CD4-positive, alpha-beta T cell treated with Interferon alpha-2 for 1 hour (primary cell): ENCODE measurements at places on chromosomes 11 and 22.

GRCh38 chr11:82505379-82505778, 228.3 kb downstream of the FAM181B start:
- DNase-seq, result no peak

- DNase-seq, result no peak
These were observed 431 bp downstream of the SLC37A2 start for GRCh38 chr11:125063429-125064043.

DNA sequence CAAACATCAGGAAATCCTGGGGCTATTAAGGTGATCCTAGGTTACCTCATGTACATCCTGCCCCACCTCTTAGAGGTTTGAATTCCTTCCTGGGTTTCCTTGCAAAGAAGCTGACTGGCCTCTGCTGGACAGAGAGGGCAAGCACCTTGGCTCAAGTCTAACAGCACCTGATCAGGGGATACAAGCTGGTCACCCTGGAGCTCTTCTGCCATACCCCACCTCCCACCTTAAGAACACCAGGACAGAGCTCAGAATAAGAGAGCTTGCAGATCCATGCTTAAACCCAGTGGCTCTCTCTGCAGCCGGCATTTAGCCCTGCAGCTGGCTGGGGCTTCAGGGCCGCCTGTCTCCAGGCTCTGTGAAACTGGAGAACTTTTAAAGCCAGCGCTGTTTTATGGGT, 386.6 kb upstream of the NARS2 start:
- DNase-seq, result no peak

DNA sequence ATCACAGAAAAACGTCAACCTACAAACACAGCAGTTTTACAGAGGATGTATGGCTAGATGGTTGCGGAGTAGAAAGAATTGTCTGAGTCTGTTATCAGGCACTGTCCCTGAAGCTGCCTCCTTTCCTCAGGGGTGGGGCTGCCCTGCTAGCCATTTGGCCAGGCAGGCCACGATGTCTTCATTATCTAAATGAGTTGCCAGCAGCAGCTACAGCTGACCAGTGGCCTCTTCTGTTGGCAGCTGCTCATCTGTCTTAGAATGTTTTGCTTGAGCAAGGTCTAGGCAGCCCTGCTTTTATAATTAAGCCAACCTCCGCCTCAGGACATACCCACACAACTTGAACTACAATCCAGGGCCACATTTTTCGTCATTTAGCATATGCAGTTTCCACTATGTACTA, 17.5 kb downstream of the SLC6A5 start:
- no peak for DNase-seq

DNA sequence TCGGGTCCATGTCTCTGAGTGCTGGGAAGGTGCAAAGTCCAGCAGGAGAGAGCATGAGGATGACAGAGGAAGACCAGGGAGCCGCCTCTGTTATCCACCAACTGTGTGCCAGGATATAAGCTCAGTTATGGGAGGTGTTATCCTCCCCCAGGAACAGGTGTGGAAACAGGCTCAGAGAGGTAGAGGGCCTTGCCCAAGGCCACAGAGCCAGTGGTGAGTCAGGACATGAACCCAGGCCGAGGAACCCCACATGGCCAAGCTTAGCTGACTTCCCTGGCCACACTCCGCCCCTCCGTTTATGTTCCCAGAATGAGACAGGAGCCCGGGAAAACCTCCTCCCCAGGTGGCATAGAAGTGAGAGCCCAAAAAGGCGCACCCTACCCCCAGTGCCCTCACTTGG, 50.3 kb downstream of the ISX start:
- DNase-seq, result no peak

DNA sequence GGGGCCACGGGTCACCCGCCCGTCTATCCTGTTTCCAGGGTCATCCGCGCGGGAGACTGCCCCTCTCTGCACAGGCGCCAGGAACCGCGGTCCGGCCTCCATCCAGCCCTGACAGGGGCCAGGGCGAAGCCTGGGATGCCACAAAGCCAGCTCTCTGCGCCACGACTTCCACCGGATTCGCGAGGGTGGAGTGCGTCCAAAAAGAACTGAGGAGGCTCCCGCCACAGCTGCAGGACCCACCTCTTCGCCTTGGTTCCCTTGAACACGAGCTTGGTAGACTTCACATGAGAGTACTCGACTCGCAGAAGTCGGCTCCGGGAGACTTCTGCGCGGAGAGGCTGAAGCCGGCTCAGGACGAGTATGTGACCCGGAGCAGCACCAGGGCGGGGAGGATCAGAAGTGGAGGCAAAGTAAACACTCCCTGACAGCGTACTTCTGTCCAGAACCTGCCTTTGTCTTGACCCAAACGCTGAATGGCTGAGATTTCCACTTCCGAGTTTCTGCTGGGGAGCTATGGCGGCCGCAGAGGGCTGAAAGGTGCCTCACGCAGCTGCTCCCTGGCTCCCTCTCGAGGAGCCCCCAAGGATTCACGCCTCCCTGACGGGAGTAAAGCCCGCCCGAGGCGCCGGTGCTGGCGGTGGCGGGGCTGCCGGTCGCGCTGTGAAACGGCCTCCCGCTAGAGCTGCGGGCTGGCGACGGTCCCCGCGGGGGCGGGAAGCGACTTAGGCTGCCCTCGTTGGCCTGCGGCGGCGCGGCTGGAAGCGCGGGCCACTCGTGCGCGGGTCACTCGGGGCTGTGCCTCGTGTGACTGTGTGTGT, 4566.7 kb upstream of the OR11H1 start:
- DNase-seq, result no peak

DNA sequence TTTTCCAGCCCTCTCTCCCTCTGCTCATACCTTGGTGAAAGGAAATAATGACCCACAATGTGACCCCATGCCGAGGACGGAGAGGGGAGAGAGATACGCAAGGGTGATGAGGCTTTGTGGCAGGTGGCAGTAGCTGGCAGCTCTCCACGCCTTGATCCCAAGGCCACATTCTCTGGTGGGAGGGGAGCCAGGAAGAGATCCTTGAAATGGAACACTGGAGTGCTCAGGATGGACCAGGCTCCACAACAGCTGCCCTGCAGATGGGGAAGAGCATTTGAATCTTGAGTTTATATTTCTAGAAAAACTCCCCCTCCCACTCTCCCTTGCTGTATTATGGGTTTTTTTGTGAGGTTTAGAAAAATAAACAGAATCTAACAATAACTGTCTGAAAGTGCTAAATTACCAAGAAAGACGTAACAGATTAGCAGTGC, 61.6 kb upstream of the CDON start:
- no peak for DNase-seq

GRCh38 chr11:46122945-46123715, 1.9 kb upstream of the PHF21A start:
- DNase-seq, result no peak
